HT-29 (cell line): ENCODE measurements at places on chromosomes 3 and 15.

DNA sequence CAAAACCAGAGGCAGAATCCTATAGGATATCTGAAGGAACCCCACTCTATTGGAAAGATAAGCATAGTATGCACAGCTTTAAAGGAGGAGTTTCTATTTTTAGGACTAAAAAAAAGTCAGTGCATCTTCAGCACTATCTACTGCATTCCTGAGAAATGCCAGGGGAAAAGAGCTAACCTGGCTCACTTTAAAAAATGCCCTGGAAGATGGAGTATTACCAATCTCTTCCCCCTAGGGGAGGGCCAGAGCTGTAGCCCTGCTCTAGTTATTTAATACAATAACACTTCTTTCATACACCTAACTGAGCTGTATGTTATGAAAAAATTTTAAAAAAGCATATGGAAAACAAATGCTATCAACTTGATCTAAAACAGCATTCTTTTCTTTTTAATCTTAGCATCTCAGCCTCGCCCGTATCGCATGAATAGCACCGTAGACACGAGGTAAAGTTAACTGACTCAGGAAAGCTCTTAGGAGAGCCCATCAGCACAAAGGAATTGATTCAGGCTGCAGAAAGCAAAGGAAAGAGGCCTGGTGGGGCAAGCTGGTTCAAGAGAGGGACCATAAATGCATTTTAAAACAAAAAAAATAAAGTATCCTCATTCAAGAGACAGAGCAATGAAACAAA, 50.2 kb downstream of the TGM4 start:
- no peak for DNase-seq

DNA sequence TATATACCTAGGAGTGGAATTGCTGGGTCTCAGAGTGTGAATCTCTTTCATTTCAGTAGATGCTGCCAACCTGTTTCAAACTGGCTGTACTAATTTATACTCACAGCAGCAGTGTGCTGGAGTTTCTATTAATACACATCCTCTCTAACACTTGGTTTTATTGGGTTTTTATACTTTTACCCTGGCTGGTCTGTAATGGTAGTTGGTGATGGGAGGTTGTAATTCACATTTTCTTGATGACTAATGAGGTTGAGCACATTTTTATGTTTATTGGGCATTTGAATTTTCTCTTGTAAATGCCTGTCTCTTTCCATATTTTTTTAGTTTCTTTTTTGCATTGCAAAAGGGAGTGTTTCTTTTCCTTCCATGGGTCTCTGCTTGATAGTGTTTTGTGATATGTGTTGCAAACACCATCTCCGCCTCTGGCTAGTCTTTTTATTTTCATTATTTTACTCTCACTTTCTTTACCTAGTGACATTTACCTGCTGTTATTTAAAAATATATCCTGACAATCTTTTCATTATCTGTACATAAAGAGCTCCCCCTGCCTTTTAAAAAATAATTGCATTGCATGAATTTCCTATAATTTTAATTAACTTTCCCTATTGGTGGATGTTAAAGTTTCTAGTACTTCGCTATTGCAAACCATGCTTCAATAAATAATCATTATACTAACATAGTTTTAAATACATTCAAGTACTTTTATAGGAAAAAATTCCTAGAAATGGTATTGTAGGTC, 49.0 kb upstream of the GCNT3 start:
- DNase-seq, result no peak

DNA sequence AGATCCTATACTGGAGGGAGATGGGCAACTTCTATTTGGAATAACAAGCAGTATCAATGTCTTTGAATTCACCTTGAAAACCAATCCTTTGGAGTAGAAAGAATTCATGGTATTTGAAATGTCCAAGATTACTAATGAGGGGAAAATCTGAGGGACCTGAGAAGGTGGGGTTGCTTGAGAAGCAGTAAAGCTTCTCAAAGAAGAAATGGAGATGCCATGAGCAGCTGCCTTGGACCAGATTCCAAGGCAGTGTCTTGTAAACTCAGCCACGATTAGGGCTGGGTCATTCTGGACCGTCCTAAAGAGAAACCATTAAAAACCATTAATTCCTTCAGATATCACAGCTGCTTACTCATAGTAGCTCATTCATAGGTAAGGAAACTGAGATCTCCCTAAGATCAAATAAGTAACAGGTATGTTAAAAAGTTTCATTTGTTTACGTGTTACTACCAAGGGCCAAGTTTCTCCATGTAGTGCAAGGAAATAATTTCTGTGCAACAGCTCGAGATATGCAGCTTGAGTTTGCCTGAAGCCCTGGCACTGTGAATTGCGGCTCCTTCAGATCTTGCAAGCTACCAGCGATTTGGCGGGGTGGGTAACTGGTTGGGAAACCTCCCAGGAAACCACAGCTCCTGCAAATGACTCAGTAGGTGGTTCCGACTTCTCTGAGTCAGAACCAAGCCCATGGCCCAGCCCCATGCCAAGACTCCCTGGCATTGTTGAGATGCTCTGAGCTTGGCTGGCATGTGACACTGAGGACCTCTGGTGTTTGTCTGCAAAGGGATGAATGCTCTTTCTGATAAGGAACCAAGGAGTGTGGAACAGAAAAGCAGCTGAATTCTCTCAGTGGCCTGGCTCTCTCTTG, 296.8 kb downstream of the RORA start:
- peak; percentile 95 for DNase-seq

GRCh38 chr3:18127859-18128681, 297.1 kb downstream of the SATB1 start:
- DNase-seq, result no peak

DNA sequence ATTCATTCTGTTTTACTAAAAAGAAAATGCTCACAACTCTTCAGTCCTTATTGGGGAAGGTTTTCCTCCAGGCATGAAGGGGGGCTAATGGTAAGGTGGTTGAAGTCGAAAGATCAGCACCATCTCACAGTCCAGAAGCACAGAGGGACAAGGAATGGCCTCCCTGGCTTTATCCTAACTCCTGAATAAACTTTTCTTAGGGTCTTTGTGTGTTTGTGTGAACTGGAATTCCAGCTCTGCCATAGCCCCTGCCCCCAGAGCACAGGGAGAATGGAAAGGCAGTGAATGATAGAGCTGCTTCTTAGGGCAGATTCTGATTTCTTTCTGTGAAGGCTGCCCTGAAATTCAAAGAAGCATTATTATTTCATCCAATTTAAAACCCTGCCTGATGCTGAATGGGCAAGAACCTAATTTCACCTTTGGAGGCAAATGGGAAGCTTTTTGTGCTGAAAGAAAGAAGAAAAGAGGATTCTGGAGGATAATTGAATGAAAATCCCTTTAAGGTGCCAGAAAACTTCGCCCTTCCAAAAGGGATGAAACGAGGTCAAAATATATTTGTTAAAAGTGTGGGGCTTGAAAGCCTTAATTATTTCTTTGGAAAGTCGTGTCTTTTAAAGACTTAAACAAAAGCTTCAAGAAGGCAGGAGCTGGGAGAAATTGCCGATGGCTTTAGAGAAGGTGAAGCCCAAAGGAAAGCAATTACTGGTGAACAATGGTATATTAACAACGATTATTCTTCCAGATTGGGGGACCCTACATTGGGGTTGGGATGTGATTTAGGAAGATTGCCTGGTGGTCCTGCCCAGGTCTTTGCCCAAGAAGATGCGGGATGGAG, 259.9 kb upstream of the RGMA start:
- DNase-seq, result no peak

DNA sequence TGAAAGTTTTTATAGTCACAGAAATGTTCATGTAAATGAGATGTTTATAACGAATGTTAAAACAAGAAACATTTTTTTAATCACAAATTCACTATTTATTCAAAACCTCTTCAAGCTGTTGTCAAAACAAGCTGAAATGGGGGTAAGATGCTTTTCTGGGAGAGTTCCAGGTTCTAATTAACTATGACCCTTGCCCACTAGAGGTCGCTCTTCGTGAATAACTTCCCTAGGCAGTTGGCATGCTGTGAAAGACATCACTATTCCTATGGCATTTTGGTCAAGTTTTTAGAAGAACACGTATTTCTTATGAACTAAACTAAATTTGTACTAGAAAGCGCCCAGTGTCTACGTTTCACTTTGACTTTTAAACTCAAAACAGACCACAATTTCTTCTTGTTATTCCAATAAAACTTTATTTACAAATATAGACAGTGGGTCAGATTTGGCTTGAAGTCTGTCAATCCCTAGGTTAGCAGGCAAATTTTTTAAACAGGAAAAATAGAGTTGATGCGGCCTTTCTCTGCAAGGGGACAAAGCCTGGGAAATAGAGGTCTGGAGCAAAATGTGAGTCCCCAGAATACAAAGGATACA, 62.8 kb upstream of the CMTM8 start:
- peak; percentile 69 for DNase-seq

- peak; percentile 69 for DNase-seq
These were observed 13.9 kb downstream of the ISLR2 start for GRCh38 chr15:74144153-74144775.

- no peak for DNase-seq
These were observed 21.9 kb upstream of the SQOR start for GRCh38 chr15:45612790-45613415.

GRCh38 chr15:59360896-59361295, 11.8 kb downstream of the MYO1E start:
- DNase-seq, result no peak

DNA sequence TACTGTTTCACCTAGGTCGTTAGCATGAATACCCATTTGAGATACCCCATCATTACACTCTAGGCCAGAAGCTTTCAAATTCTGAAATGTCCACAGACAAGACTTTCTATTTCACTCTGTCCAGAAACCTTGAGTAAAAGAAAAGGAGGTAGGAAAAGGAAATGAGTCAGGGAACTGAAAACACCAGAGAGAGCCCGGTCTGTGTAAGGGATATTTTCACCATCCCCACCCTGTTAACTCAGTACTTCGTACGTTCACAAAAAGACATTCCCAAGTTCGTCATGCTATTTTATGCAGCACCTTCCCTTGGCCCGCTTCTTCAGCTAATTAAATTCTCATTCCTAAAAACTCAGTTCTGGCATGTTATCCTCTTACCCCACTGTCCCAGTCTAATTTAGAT, 89.4 kb upstream of the SOX2 start:
- no peak for DNase-seq

DNA sequence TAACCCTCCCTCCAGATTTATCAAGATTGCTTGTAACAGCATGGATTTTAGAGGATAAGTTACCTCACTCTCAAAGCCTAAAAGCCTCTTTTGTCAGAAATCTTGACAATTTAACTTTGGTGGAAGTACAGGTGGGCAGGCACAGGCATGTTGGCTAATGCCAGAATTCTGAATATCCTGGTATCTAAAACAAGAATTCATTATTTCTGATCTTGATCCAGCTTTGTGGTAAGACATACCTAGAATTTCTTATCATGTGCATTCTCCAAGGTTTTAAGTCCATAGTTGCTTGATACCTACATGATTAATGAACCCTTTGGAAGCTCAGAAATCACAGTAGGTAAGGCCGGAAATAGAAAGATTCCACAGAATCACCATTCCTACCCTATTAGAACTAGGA, 109.9 kb upstream of the TTC14 start:
- no peak for DNase-seq

- no peak for DNase-seq
These were observed 171.7 kb downstream of the NSMCE3 start for GRCh38 chr15:29097971-29098370.

DNA sequence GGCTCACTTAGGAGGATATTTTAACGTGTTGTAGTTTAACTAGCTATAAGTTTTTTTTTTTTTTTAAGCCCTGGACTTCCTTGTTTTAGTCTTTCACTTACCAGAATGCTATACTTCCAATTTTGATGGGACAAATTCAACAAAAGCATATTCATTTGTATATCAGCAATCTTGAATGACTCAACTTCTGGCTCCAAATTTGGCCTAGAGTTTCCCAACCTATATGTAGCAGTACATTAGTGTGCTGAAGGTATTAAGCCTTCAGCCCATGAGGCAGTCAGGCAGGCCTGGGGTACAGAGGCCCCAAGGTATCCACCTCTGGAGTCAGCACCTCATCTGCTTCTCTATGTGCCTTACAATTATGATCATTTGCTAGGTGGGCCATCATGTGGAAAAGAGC, 5.9 kb downstream of the PBRM1 start:
- no peak for DNase-seq

GRCh38 chr15:70633991-70634390, 129.4 kb downstream of the UACA start:
- no peak for DNase-seq

DNA sequence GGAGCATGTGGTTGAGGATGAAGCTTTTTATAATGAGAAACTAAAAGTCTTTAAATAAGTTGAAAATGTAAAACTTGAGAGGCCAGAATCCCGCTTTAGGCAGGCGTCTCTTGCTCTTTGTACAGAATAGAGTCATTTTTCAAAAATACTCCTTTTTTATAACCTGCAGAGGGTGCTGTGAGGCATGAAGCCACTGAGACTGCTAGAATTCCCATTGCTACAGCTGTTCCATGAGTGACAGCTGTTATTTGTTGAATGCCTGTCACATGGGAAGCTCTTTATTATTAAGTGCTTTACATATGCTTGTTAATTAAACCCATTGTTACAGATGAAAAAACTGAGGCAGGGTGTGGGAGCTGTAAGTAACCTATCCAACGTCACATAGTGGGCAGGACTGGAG, 18.5 kb downstream of the MINAR1 start:
- peak; percentile 41 for DNase-seq

DNA sequence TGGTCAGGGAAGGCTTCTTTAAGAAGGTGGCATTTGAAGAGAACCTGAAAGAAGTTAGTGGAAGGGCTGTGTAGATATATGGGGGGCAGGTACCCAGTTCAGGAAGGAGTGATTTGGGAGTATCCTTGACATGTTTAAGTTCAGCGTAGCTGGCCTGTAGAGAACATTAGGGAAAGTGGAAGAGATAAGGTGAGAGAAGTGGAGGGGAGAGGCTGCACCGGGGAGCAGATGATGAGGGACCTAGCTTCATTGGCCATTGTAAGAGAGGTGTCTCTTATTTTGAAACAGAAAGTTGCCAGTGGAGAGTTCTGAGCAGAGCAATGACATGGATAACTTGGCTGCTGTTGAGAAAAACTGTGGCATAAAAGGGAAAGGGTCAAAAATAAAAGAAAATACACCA, 44.6 kb upstream of the MME start:
- no peak for DNase-seq

DNA sequence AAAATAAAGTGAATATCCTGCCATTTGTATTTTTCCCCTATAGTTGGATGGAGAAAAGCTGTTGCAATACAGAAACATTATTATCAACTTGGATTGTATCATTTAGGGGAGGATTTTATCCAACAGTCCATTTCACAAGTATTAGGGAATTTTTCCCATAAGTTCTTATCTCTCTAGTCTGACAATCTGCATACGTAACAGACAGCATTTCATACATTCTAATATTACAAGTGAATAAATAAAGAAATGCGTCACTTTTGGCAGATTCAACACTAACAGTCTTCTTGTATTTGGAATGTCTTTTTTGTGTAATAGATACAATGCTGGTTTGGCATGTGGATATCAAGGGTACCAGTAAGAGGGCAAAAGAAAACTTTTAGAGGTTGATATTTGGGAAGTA, 795.3 kb upstream of the ARRDC4 start:
- DNase-seq, result no peak

GRCh38 chr15:66877477-66878271, 175.6 kb downstream of the SMAD6 start:
- DNase-seq, result no peak

GRCh38 chr15:52546031-52546751, 17.5 kb upstream of the MYO5A start:
- DNase-seq, result no peak

- DNase-seq, result no peak
These were observed 309.7 kb upstream of the TPRG1 start for GRCh38 chr3:188861842-188862744.
